ENCODE measurements at places on chromosomes 16 and 17.
A peak's percentile ranks its signal among the peaks of the same experiment; 100 is the strongest.

- DNase-seq, result no peak
Measured at GRCh38 chr16:23949630-23950290, 114.0 kb downstream of the PRKCB start.

DNA sequence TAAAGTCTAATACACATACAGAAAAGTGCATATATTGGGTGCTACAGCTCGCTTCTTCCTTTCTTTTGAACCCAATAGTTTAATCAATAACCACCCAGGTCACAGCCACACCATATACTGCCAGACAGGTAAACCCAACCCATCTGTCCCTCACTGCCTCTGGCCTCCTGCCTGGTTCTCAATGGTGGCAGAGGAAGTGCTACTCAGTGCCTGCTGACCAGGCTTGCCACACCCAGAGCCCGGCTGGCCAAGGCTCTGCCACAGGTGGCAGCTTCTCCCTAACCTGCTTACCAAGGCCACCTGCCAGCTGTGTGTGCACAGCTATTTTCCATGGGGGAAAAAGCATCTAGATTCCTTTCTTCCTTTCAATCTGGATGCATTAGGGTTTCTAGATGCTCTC, 584 bp downstream of the PMP22 start:
- peak; percentile 54 for DNase-seq

DNA sequence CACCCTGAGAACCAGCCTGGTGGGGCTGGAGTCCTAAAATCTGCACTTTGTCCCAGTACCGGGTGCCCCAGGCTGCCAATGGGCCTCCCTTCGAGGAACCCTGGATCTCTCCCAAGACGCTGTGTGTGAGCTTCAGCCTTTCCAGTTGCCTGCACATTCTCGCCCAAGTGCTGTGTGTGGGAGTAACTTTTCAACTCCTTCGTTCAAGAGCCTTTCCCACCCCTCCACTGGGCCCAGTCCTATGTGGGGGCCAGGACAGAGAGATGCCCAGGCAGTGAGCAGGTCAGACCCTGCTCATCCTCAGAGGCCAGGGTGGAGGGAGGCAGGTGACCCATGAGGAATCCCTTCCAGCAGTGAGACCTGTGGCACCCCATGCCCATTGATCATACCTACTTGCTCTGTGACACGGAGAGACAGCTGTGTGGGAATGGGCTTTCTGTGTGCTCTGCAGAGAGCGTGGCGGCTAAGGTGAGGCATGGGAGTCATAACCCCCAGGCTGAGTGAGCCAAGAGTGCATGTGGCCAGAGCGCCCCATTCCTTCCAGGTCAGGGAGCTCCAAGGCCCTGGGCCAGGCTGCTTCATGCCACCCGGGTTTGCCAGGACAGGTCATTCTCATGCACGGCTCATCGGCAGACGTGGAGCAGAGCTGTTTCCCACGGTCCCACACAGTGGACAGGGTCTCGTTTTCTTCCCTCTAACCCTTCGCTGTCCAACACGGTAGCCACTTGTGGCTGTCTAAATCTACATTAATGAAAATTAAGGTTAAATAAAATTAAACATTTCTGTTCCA, 154.4 kb downstream of the CLEC16A start:
- DNase-seq, result peak; percentile 50

DNA sequence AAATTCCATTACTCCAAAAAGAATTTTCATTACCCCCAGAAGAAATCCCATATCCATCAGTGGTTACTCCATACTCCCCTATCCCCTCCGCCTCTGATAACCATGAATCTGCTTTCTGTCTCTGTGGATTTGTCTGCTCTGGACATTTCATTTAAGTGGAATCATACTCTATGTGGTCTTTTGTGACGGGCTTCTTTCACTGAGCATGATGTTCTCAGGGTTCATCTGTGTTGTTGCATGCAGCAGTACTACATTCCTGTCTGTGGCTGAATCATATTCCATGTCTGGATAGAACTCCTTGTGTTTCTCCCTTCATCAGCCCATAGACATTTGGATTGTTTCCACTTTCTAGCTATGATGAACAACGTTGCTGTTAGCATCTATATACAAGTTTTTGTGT, 59.5 kb upstream of the IRX3 start:
- DNase-seq, result no peak

DNA sequence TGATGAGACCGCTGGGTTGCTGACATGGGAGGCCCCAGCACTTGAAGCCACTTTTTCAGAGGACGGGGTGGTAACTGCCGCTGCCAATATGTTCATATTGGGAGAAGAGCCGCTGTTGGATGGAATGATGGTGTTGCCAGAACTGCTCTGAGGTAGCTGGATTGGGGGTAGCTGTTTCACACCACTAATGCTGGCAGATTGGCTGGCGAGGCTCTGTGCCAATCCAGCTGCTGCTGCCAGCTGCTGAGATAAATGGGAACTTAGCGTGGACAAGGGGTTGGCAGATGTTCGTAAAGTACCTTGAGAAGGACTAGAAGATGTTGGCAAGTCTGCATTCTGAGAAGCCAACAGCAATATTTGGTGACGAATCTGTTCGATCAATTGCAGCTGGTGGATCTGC, 10.0 kb downstream of the SALL1 start:
- no peak for DNase-seq

GRCh38 chr17:43169561-43170139, 1.4 kb upstream of the NBR1 start:
- peak; percentile 71 for DNase-seq

- DNase-seq, result peak; percentile 83
Measured at GRCh38 chr17:2709183-2709661, 2.3 kb downstream of the CLUH start.

GRCh38 chr17:65522751-65523404, 38.6 kb downstream of the AXIN2 start:
- DNase-seq, result no peak

- DNase-seq, result no peak
Measured at GRCh38 chr16:6967796-6968320, 364.8 kb upstream of the RBFOX1 start.

DNA sequence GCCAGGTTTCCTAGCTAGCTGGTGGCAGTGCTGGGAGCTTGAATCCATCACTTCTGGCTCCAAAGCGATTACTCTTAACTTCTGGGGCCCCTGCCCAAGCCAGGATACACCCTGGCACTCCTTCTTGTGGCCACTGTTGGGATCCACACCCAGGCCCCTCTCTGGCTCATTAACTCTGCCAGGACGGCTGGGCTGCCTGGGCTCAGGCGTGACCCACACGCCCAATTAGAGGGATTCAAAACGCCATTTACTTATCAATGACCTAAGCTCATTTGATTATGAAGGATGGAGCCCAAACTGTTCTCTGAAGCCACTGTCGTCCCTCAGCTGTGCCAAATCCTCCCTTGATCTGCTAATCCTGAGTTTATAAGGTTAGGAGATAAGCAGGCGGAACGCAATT, 79.7 kb upstream of the BRD7 start:
- DNase-seq, result no peak

DNA sequence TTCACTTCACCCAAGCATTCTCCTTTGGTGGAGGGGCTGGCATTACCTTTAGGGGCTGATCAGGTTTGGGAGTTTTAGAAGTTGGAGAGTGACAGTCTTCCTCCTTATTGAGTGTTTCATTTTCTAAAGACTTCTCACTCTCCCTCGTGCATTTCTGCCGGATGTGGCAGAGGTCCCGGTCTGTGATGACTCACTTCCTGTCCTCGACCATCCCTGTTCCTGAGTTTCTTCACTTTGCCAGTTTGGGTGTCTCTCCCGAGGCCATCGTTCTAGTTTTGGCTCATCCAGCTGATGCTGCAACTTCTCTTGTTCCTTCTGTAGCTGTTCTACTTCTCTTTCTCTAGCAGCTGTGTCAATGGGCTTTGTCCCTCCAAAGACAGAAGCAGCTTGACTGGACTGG, 104.3 kb downstream of the PHKB start:
- DNase-seq, result peak; percentile 83

DNA sequence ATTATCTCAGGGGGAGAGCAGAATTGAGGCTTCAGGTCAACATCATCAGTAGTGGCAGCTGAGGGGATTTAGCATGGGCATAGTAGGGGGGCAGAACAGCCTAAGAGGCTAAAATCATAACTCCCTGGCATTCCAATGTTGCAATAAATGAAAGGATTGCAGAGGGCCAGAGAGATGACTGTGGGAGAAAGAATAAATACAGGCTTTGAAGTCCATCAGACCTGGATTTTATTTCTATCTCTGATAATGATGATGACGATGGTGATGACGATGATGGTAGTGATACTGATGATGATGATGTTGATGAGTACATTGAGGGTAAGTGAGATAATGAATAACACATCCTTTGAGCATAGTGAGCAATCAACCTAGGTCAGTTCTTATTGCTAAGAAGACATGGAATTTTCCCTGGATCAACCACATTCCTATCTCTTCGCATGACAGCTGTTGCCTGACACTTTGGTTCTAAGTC, 107.4 kb upstream of the CDH11 start:
- DNase-seq, result no peak

GRCh38 chr16:28112908-28113307, 49.4 kb upstream of the GSG1L start:
- DNase-seq, result no peak

- DNase-seq, result no peak
Measured at GRCh38 chr17:41486809-41487530, 2.7 kb downstream of the KRT36 start.

GRCh38 chr16:72884573-72884972, 163.4 kb downstream of the ZFHX3 start:
- peak; percentile 25 for DNase-seq

DNA sequence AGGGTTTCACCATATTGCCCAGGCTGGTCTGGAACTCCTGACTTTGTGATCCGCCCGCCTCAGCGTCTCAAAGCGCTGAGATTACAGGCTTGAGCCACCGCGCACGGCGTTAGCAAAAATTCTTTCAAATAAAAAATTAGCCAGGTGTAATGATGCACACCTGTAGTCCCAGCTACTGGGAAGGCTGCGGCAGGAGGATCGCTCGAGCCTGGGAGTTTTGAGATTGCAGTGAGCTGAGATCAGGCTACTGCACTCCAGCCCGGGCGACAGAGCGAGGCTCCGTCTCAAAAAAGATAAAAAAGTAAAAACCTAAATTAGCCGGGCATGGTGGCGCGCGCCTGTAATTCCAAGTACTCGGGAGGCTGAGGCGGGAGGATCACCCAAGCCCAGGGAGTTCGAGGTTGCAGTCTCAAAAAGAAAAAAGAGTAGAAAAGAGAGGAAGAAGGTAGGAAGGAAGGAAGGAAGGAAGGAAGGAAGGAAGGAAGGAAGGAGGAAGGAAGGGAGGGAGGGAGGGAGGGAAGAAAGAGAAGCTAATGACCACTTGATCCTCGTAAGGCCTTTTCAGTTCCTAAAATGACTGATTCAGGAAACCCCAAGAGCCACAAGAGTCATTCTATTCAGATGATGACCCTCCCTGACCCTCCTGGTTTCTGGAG, 59.2 kb downstream of the SRL start:
- no peak for DNase-seq

- no peak for DNase-seq
Measured at GRCh38 chr17:43114151-43114552, 11.0 kb downstream of the BRCA1 start.

DNA sequence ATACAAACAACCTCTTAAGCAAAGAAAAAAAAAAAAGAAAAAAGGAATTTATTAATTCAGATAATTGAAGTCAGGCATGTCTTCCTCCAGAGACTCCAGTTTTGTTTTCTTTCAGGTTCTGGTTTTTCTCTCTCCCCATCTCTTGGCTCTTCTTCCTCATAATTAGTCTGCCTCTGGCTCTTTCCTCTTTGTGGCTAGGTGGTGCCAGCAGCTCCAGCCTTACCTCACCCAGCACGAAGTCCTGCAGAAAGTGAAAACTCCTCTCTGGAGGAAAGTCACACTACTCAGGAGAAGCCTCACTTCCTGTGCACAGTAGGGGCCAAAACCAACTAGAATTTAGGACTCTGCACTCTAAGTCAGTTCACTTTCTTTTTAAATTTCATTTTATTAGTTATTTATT, 10.3 kb upstream of the NFAT5 start:
- DNase-seq, result no peak

- DNase-seq, result no peak
Measured at GRCh38 chr16:19926449-19927390, 42.1 kb upstream of the GPRC5B start.

DNA sequence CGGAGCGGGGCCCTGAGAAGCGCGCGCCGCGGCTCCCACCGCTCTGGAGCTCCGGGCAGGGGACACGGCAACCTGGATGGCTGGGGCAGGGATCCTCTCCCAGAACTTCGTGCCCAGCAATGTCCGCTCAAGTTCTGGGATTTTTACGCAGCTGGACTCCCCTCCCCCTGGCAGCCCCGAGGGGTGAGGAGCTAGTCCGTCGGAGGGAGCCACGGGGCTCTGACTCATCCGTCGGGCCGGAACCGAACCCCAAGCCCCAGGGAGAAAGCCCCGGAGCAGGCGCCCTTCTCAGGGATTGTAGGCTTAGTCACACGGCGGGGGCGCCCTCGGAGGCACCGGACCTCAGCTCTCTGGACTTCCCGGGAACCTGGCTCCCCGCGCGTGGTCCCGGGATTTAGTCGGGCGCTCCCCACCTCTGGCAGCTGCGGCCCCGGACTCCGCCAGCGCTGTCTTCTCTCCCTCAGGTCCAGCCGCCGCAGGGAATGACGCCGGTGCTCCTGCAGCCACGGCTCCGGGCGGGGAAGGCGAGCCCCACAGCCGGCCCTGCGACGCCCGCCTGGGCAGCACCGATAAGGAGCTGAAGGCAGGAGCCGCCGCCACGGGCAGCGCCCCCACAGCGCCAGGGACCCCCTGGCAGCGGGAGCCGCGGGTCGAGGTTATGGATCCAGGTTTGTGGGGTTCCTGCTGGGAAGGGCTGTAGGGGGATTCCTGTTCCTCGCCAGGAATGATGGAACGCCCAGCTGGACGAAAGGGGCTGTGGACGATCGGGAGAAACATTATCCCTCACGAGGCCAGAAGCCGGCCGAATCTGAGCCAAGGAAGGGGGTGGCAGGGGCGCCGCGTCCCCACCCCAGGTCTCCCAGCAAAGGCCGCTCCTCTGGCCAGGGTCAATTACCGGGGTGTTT, 830 bp downstream of the SPHK1 start:
- peak; percentile 66 for DNase-seq

DNA sequence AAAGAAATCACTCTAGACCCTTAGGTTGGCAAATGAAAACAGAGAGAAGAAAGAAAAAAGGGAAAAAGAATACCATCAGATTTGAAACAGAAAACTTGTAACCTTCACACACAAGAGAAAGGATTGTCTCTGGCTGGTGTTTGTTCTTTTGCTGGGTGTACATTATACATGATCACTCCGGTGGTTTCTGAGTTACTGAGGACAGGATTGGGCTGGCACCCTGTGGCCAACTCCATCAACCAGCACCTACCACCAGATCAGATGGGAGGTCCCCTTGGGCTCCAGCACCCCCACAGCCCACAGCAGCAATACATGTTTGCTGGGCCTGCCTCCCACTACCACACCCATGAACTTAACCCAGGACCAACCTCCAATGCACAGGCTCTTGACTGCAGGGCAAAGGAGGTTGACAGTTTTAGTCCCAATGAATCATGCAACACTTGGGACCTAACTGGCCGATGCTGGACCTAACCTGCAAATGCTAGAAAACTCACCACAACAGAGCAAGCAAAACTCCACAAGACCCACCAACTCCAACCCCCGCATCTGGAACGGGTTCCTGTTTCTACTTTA, 308.3 kb downstream of the SOX9 start:
- DNase-seq, result no peak

DNA sequence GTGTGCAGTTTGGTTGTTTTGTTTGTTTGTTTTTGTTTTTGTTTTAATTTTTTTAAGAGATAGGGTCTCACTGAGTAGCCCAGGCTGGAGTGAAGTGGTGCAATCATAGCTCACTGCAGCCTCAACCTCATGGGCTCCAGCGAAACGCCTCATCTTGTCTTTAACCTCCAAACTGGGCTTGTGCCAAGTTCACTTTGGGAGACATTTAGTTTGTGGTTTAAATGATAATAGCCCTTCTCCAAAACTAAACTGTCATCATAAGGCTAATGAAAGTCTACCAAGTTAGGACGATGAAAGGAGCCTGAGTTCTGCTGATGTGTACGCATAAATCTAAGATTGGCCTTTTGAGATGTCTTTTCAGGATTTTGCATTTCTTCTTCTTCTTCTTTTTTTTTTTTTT, 6.5 kb upstream of the CARD14 start:
- no peak for DNase-seq

All from tibial artery (tissue), 4 donors.